Renal cortex interstitium (tissue), 15 donors: ENCODE measurements at places on chromosomes 2 and 18.

DNA sequence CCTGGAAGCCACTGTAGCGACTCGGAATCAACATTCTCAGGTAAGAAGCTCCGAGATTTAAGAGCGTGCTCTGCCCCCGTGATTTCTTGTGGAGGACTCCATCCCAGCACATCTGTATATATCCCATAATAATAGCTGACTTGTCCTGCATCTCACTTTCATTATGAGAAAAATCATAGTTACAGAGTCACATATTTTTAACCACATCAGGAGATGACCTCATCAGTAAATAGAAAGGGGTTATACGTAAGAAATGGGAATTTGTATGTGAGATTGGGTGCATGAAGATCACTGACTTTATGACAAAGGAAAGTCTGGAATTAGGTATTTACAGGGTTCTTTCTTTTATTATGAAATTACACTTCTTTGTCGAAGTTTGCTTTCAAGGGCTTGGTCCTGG, 16.4 kb upstream of the TMEM18 start:
- no peak for DNase-seq

- DNase-seq, result no peak
Observed at GRCh38 chr2:150471813-150472510, 15.5 kb downstream of the RND3 start.

GRCh38 chr18:43665105-43665788, 388.0 kb upstream of the SYT4 start:
- DNase-seq, result no peak

GRCh38 chr2:99348173-99348572, 11.0 kb downstream of the EIF5B start:
- no peak for DNase-seq

DNA sequence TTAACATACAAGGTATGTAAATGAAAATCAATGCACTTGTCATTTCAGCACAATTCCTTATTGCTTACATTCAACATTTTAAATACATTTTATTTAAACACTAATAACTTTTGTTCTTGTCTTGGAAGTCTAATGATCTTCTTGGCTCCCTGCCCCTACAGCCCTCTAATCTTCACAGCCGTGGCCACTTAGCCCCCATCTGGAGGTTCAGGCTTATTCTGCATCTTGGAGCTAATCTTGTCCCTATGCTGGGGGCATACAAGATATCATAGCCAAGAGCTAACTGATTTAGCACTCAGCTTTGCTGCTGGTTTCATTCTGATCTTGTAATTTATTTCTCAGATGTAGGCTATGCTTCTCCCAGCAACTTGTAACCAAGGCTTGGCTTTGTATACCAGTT, 140.8 kb downstream of the TMEFF2 start:
- no peak for DNase-seq

GRCh38 chr2:199136242-199136641, 321.5 kb downstream of the SATB2 start:
- DNase-seq, result no peak

DNA sequence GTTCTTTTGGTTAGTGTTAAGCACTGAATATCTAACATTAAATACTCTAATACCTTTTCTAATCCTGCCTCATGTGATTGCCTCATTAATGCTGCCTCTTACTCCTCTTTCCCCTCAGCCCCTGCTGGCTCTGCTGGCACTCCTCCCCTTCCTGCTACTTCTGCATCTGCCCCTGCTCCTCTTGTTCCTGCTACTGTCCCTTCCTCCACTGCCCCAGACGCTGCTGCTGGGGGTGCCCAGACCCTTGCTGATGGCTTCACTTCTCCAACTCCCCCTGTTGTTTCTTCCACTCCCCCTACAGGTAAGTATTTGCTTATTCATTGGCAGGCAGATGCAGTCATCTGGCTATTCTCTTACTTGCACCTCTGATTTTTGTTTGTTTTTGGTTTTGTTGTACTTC, 68.5 kb downstream of the ABI2 start:
- DNase-seq, result no peak

GRCh38 chr2:127029350-127030051, 77.5 kb downstream of the BIN1 start:
- DNase-seq, result no peak

DNA sequence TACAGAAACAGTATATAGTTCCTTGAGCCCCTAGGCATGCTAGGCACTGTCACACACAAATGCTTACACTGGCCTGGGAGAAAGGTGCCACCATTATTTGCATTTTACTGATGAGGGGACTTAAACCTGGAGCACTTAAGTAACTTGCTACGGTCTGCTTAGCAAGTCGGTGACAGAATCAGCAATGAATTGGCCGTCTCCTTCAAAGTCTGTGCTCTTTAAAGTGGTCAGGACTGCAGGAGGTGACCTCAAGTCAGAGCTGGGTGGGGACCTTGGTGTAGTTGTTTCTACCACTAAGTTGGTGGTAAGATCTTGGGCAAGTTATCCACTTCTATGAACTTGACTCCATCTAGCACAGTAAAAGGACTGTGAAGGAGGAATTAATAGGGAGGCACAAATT, 34.8 kb downstream of the PTPRM start:
- DNase-seq, result no peak

- DNase-seq, result no peak
Observed at GRCh38 chr2:138823666-138824065, 43.5 kb upstream of the NXPH2 start.

DNA sequence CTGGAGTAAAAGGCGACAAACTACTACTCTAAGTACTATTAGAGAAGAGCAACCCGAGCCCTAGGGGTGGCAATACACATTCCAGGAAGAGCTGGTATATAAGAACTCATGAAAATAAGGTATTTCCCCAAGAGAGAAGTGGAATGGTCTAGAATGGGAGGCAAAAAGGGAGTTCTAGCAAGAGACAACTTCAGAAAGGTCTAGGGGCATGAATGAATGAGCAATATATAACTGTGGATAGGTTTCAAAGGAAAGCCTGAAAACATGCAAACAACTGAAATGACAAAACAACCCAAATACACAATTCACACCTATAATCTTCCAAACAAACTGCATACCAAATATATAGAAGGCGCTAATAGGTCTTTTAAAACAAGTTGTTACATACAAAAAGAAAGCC, 22.2 kb downstream of the TRIP12 start:
- no peak for DNase-seq

GRCh38 chr2:7841751-7842150, 840.1 kb upstream of the ID2 start:
- no peak for DNase-seq

GRCh38 chr2:50680646-50681045, 351.3 kb downstream of the NRXN1 start:
- DNase-seq, result no peak

GRCh38 chr18:62841405-62841804, 126.1 kb downstream of the PHLPP1 start:
- no peak for DNase-seq

DNA sequence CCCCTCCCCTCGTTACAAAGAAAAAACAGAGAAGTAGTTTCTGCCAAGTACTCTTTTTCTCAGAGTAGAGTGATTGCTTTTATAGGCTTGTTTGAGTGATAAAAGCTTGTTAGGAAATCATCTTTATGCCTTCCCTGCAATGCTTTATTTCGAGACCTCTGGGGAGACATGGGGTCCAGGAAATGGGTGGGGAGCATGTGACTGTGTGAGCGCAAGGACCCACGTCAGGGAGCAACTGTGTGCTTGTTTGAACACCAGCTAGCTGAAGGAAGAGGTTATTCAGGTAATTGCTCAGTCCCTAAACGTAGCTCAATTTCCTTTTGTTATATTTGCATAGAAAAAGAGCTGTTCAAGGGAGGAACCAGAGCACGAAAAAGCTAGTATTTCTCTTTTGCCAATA, 187.3 kb downstream of the FAM210A start:
- no peak for DNase-seq

DNA sequence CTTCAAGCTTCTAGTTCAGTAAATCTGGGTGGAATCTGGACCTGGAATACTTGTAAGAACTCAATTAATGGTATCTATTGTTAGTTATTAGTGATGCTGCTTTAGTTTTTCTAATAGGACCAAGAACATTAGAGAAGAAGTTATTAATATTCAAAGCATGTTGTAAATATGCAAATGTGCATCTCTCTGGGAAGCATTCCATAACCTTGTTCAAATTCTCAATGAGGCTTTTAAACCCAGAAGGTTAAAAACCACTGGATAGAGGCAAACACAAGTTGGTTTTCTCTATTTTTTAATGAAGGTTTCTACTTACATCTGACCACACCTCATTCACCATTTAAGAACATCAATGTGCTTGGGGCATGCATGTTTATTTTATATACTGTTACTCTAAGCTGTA, 16.1 kb upstream of the ACVR1C start:
- DNase-seq, result no peak

DNA sequence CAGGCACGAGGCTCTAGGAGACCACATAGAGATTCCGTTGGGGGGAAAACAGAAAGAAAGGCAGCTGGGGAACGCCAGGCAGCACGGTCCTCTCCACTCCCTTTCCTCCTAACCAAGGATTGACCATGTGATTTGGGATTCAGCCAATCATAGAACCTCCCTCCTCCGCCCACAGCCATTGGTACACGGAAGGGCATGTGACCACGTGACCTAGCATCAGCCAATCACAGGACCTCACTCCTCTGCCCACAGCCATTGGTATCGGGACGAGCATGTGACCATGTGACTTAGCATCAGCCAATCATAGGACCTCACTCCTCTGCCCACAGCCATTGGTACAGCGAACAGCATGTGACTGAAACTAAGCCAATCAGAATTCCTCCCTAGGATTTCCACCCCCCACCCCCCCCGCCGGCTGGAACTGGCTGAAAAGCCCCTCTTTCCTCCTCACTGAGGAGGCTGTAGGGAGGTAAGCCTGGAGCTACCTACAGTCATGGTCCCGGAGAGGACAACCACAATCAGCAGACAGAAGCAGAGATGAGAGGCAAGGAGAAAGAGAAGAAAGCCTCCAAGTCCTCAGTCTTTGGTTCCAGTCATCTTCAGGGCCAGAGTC, 7.6 kb downstream of the SERPINE2 start:
- no peak for DNase-seq

GRCh38 chr2:1651121-1652033, 92.9 kb downstream of the PXDN start:
- no peak for DNase-seq

GRCh38 chr18:56380685-56381084, 257.7 kb downstream of the TXNL1 start:
- DNase-seq, result no peak

DNA sequence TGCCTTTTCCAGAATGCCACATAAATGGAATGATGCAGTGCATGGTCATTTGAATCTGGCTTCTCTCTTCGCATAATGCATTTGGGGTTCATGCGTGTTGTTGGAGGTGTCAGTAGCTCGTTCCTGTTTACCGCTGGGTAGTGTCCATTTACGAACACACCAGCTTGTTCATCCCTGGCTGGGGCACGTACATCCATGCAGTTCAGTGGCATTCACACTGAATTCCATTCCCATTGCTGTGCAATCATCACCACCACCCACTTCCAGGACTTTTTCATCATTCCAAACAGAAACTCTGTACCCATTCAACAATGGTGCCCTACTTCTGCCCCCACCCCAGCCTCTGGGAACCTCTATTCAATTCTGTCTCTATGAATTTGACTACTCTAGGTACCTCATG, 14.7 kb upstream of the CIDEA start:
- no peak for DNase-seq

DNA sequence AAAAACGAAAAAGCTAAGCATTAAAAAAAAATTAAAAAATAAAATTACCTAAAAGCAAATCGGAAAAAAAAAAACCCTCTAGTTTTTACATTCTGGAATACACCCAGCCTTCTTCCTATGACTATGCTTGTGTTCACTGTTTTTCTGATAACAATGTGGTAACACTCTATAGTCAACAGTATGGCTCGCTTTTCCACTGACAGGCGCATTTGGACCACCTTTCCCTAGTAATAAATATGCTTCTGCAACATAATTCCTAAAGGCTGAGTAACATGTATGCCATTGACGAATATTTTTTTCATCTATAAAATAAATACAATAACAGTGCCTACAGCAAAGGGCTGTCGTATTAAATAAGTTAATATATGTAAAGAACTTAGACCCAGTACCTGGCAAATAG, 27.9 kb downstream of the NOL10 start:
- no peak for DNase-seq

- DNase-seq, result no peak
Observed at GRCh38 chr2:72145289-72145657, 2.4 kb downstream of the CYP26B1 start.

- DNase-seq, result no peak
Observed at GRCh38 chr2:161436411-161436810, 20.3 kb downstream of the TBR1 start.
